ENCODE measurements at places on chromosomes 4 and X. TPM values are rescaled to one million over a fixed set of nuclear protein-coding genes. Genes with fewer than 3 reads are reported as not detected.
A peak's percentile ranks its signal among the peaks of the same experiment; 100 is the strongest.

Gene IL1RAPL1
- total RNA-seq = not detected

Gene PPP3CA
- 11.3 TPM for total RNA-seq

Gene TCEAL3
- 0.23 TPM for total RNA-seq

GRCh38 chr4:145541346-145541745 is 59.7 kb downstream of the SMAD1 start:
- no peak overlapping the region for H3K4me3 ChIP-seq
- H3K27ac ChIP-seq = no peak overlapping the region
- H3K4me1 ChIP-seq = peaks cover 6% of the 10 kb centered on the region
- no peaks in the 10 kb centered on the region for H3K36me3 ChIP-seq
- no peak for DNase-seq

GRCh38 chr4:150079081-150079581 is 886 bp downstream of the DCLK2 start:
- no peak overlapping the region for H3K27ac ChIP-seq
- H3K4me1 ChIP-seq = no peaks in the 10 kb centered on the region
- H3K36me3 ChIP-seq = no peaks in the 10 kb centered on the region
- peaks cover 53% of the 10 kb centered on the region for H3K27me3 ChIP-seq
- peak overlapping the region; percentile 54 for H3K4me3 ChIP-seq

DNA sequence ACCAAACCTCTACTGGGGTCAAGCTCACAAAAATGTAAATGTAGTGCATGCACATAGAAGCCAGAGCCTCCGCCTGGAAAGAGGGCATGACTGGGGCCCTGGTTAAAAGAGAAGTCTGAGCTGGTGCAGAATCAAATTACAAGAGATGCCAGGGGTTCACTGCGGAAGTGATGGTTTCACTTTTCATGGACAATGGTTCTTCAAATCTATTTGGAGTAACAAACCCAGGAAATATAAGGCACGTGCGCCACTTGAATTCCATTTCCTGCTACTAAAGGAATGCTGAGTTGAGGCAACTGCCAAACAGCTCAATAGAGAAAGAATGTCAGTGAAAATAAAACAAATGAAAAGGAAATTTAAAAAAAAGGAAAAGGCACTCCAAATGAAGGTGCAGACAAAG is 79.8 kb downstream of the FUNDC1 start:
- H3K27ac ChIP-seq = no peak overlapping the region
- H3K4me1 ChIP-seq = no peaks in the 10 kb centered on the region
- no peak for DNase-seq
- H3K36me3 ChIP-seq = no peaks in the 10 kb centered on the region
- no peak overlapping the region for H3K4me3 ChIP-seq
- H3K27me3 ChIP-seq = peaks cover 2% of the 10 kb centered on the region

DNA sequence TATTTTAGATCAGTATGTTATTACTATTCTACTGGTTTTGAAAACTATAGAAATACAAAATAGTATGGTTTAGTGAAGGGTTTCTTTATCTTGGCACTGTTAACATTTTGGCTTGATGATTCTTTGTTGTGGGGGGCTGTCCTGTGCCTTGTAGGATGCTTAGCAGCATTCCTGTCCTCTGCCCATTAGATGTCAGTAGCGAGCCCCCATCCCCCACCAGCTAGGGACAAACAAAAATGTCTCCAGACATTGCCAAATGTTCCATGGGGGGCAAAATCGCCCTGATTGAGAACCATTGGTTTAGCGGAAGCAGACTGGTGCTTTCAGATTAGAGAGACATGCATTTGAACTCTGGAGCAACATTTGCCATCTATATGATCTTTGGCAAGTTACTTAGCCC is 23.3 kb downstream of the SPARCL1 start:
- no peak overlapping the region for H3K4me3 ChIP-seq
- H3K27ac ChIP-seq = no peak overlapping the region
- H3K36me3 ChIP-seq = no peaks in the 10 kb centered on the region
- DNase-seq = no peak
- no peaks in the 10 kb centered on the region for H3K27me3 ChIP-seq

- peaks cover 3% of the 10 kb centered on the region for H3K4me1 ChIP-seq
- no peak for DNase-seq
- H3K36me3 ChIP-seq = no peaks in the 10 kb centered on the region
- no peak overlapping the region for H3K27ac ChIP-seq
Measured at GRCh38 chr4:155426953-155427352, 50.2 kb upstream of the MAP9 start.

DNA sequence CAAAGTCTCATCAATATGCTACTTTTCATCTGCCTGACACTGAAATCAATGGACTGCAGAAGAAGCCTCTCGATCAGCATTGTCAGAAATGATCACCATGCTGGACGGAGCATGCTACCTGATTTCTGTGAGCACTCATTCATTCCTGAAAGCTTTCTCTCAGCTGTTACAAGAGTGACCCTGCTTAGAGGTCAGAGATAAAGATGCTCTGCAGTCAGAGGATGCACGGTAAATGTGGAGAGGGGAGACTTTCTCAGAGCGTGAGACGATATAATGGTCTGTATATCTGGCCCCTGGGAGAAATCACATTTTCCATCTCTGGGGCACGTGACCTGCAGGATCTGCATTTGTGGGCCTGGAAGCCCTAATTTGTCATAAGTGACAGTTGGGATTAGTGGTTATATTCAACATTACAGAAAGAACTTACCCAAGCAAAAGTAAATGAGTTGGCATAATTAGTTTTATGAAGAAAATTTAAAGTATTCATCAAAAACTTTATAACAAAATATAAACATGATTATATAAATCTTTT is 125.6 kb upstream of the TTC29 start:
- no peak overlapping the region for H3K4me3 ChIP-seq
- DNase-seq = no peak
- H3K36me3 ChIP-seq = no peaks in the 10 kb centered on the region
- H3K27ac ChIP-seq = no peak overlapping the region

DNA sequence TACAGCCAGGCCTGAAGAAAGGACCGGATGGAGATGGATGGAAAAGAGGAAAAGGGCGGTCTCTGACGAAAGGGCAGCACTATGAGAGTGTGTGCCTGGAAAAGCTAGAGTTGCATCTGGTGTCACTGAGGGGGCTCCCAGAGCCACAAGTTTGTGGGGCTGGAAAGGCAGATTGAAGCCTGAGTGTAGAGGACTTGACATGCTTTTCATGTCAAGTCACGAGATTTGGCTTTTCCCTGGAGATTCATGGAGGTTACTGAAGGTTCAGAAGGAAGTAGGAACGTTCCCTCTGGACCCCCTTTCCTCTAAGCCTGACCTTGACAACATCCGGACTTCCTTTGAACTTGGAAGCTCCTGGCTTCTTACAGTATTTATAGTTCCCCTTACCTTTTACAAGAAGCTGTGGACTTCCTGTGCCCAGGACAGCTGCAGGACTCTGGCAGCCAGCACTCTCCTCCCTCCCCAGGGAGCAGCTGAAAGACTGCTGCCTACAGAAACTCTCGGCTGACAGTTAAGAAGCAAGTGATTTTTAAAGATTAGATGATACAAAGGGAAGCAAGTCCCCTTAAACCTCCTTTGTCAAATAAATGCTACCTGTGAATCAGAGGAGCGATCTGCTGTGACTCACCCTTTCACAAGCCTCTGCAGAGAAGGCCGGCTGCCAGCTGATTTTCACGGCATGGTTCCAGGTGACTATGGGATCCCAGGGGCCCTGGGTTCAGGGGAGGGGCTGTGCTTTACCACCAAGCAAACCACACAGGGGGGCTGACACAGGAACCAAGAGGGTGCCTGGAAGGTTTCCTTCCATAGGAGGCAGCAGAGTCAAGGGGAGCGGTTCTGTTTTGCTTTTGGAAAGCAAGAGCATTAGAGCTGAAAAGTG is 72.9 kb upstream of the STIM2 start:
- peaks cover 4% of the 10 kb centered on the region for H3K27me3 ChIP-seq
- no peak overlapping the region for H3K4me3 ChIP-seq
- H3K36me3 ChIP-seq = no peaks in the 10 kb centered on the region
- no peak overlapping the region for H3K27ac ChIP-seq

GRCh38 chrX:148229801-148230303 is 248.7 kb downstream of the FMR1NB start:
- no peak for DNase-seq
- peaks cover 2% of the 10 kb centered on the region for H3K27me3 ChIP-seq
- H3K4me3 ChIP-seq = no peak overlapping the region
- no peak overlapping the region for H3K27ac ChIP-seq
- peaks cover 3% of the 10 kb centered on the region for H3K36me3 ChIP-seq

DNA sequence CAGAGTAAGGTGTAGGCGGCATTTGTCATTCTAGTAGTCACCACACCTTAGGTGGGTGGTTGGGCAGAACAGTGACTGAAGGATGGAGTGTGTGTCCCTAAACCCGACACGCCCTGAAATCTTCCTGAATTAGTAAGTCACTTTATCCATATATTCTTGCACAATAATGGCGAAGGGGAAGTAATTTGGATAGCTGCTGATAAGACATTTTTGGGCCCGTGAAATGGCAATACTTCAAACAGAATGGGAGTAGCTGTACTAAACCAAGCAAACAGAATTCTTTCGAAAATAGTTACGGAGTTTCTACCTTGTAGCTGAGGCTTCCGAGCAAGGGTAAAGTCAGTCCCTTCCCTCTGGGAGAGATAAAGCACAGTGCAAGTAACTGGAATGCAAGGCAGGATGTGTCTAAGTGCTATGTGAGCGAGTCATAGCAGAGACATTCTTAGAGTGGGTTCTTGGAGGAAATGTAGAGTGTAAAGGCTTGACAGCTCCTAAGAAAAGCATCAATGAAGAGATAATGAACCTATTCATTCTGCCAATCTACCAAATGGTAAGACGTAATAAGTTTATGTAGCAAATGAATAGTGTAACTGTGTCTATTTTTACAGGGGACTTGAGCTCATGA is 72.8 kb downstream of the CLCN5 start:
- no peaks in the 10 kb centered on the region for H3K27me3 ChIP-seq
- no peaks in the 10 kb centered on the region for H3K36me3 ChIP-seq
- no peak for DNase-seq
- H3K27ac ChIP-seq = no peak overlapping the region

DNA sequence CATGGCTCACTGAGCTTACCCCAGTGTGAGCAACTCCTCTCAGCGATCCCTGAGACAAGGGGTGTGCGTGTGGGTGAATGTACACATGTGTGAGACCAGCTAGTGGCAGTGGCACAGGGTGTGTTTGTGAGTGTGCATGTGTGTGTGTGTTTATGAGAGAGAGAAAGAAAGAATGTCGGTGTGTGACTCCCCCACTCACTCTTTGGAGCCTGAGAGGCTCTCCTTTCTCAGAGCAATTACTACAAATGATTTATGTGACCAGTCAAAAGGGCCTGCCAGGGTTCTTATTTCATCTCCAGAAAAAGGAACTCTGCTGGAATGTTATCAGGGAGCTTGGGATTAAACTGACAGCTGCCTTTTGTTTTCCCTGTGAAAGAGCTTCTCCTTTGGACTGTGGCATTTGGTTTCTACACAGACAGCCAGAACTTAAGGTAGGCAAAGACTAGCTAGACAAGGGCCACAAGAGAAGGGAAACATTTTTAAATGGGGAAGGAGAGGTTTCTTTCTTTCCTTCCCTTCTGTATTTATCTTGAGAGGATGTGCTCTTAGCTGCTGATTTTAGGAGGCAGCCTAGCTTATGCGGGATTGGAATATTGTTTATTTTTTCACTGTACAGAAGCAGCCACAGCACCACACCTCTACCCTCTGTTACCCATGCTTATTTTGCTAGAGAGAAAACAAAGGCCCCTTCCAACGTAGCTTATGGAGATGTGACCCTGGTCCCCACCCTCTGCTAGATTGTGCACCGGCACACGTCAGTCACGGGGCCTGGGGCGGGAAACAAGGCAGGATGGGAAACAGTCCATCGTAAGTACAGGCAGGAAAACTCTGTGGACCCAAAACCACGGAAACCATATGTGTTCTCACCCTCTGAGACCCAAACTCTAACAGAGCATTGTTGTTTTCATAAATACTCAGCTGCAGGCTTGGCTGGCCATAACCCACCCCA is 143.5 kb downstream of the MGST2 start:
- no peaks in the 10 kb centered on the region for H3K36me3 ChIP-seq
- H3K4me3 ChIP-seq = no peak overlapping the region
- H3K27me3 ChIP-seq = peaks cover 12% of the 10 kb centered on the region
- DNase-seq = no peak
- H3K27ac ChIP-seq = no peak overlapping the region
- no peaks in the 10 kb centered on the region for H3K4me1 ChIP-seq

DNA sequence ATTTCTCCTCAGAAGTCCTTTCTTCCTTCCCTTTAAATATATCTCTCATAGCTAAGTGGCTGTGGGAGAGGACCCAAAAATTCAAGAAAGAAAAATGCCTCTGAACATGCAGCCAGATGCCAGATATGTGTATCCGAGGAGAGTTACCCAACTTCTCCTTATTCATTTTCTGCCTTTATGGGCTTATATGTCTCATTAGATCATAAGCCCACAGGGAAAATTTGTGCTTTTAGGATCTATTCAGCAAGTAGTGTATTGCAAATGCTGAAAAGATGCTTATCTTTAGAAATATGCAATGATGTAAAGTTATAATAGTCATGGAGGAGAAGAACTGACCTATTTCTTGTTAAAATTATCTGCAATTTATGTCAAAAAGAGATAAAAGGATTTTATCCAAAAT is 371.8 kb upstream of the NOCT start:
- H3K4me1 ChIP-seq = no peaks in the 10 kb centered on the region
- DNase-seq = no peak
- H3K36me3 ChIP-seq = no peaks in the 10 kb centered on the region
- H3K27me3 ChIP-seq = peaks cover 2% of the 10 kb centered on the region
- H3K27ac ChIP-seq = no peak overlapping the region
- H3K4me3 ChIP-seq = no peak overlapping the region

Measured in activated T-helper 1 cell treated with anti-CD3 and anti-CD28 coated beads, Interleukin-12 subunit alpha, Interleukin-12 subunit beta, Interleukin-2, Interleukin-4 antibody, amounts not matched to agents 30 ng/mL and 10 ng/mL and 1 ng/mL, durations not matched to agents 14 hours and 24 hours and 36 hours (primary cell).